NAMALWA (cell line): ENCODE measurements at places on chromosomes 1 and 21.

- no peak for DNase-seq
Observed at GRCh38 chr1:15386164-15386749, 23.4 kb upstream of the EFHD2 start.

- no peak for DNase-seq
Observed at GRCh38 chr1:117796226-117796625, 133.2 kb downstream of the GDAP2 start.

GRCh38 chr1:39701049-39701439, 9.8 kb upstream of the HPCAL4 start:
- no peak for DNase-seq

DNA sequence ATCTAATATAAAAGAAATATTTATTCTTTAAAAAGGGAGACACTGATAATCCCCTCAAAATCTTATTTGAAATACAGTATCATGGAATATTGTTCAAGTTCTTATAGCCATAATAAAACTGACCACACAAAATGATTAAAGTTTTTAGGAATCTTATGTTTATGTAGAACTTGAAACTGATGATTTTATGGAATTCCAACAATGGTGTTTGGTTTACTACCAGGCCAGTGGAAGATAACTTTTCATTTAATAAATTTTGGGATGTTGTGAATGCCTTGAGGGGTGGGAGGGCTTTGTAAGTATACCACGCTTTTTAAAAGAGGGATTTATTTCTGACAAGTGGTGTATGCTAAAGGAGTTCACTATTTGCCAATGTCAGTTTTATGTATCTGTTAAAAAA, 87.7 kb downstream of the RAB3GAP2 start:
- no peak for DNase-seq

DNA sequence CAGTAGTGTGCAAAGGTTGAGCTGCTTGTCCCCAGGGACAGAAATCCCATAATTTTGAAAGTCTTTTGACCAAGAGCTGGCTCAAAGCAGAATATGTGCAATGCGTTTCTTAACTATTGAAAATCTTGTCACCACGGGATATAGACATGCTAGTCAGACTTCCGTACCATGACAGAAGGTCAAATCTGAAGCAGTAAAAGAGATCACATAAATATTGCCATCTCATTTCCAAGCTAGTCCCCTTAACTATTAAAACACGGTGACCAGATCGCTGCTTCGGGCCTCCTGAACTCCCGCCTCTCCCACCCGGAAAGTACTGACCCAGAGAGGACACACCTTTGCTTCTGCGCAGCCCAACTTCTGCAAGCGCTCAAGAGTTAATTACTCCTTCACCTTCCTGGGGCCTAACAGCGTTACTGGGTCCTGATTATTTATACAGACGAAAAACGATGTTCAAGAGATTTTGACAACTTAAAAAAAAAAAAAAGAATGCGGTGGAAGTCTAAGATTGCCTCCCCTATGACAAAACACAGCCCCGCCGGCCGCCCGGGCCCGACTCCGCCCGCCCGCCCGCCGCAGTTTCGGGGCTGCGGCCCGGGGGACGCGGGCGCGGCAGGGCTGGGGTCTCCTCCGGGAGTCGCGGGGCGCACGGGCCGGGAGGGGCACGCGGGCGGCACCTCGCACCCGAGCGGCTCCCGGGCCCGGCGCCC, 692 bp downstream of the SORT1 start:
- DNase-seq: no peak

DNA sequence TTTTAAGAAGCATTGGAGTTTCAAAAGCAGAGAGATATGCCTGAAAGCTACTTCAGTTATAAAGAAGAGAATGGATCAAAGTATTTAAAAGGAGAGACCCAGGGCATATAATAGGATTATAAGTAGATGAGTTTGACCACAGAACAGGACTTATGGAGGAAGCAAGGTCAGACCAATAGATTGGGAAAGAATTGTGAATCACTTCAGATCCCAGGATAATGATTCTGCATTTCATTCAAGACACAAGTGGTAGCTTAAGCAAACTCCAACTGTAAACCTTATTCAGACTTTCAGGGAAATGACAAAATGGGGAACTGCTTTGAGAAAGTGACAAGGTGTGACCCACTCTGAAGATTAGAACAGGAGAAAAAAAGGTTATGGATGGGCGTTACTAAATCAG, 18.9 kb upstream of the OR10J5 start:
- no peak for DNase-seq

DNA sequence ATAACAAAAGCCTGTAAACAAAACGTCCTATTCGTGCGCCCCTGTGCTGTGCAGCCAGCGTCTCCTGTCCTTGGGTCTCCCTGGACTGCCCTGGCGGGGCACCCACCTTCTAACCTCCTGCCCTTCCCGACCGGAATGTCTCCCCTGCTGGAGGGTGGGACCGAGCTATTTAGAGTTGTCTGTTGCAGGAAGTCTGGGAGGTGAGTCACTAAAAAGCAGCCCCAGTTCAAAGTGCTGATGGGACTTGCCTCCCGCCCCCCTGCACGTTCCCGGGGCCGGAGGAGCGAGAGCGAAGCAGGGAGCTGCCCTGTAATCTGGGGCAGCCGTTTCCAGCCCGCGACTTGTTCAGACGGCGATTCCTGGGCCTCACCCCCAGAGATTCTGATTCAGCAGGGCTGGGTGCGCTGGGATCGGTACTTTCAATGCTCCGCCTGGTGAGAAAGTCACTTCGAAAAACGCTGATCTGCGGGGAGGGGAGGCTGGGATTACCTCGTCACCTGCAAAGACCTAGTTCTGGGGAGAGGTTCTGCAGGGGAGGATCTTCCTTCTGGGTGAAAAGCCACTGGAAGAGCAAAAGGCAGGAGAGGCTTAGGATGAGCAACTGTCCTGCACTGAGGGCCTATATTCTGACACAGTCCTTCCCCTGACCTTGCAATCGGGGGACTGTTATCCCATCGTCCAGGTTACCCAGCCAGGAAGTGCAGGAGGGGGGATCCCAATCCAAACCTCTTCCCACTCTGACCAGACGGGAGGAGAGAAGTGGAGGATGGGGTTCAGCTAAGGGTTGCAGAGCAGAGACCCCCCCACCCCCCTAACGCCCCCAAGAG, 1.2 kb upstream of the DHRS3 start:
- no peak for DNase-seq

DNA sequence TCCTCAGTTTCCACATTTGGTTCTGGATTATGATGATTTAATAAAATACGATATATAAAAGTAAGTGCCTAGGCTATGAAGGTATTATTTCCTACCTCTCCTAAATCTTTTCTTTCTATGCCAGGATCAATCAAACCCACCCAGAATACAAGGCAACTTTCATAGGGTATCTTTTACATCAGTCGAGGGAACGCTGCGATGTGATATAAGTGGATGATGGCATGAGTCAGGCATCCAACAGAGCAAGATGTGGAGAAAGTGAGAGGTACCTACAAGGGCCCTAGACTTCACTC, 781 bp downstream of the TTLL7 start:
- DNase-seq: peak; percentile 8

DNA sequence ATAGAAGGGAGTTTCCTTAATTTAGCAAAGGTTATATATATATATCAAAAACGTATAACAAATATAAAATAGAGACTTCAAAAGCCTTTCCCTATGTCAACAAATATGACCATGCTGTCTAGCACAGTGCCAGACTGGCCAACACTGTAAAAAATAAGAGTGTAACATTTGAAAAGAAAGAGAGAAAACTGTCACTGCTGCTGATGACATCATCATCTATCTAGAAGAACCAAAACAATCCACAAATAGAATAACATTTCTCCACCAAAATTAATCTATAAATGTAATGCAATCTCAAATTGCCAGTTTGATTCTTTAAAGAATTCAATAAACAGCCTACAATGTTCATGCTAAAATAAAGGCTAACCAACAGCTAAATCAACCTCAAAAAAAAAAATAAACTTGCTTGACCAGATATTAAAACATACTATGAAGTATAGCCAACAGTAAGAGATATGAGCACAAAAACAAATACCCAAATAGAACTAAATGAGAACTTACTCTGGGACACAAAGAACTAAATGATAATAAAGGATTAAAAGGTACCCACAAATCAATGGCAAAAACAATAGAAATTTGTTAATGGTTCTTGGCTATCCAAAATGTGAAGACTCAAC, 50.2 kb downstream of the ENAH start:
- peak; percentile 35 for DNase-seq

GRCh38 chr1:50822035-50822776, 137.9 kb downstream of the FAF1 start:
- DNase-seq: no peak

DNA sequence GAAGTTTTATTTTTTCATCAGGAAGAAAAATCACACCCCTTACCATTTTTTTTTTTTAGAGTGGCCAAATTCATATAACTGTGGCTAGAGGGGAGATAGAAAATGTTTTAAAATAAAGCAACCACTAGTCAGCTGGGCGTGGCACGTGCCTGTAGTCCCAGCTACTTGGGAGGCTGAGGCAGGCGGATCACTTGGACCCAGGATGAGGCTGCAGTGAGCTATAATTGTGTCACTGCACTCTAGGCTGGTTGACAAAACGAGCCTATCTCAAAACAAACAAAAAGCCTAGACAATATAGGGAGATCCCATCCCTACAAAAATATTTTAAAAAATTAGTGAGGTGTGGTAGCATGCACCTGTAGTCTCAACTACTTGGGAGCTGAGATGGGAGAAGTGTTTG, 14.8 kb upstream of the BECN2 start:
- DNase-seq: no peak

DNA sequence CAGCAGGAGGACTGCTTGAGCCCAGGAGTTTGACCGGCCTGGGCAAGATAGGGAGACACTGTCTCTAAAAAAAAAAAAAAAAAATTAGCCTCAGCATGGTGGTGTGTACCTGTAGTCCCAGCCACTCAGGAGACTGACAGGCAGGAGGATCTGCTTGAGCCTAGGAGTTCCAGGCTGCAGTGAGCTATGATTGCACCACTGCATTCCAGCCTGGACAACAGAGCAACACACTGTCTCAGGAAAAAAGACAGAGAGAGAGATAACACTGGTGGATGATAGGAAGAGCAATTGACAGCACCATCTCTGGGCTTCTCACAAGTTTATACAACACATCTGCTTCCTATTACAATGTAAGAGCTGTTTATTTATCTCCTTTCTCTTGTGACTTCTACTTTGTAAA, 2.4 kb upstream of the RNU11 start:
- DNase-seq: no peak

DNA sequence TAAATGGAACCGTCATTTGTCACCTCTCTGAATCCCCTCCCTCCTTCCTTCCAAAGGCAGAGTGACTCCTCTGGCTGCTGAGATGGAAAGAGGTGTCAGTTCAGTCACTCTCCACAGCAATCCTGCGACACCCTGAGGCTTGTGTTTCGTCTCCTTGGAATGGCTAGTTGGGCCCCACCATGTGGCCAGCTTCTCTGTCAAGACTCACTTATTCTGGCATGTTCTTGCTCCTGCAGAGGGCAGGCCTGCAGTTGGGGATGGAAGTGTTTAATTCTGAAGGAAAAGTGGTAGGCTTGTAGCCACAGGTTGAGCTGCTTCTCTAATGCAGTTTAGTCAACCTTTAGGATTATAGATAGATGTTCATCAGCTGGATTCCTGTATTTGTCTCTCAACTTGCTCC, 149.6 kb downstream of the LMO4 start:
- DNase-seq: no peak

GRCh38 chr1:91673613-91674012, 173.0 kb downstream of the CDC7 start:
- DNase-seq: no peak

DNA sequence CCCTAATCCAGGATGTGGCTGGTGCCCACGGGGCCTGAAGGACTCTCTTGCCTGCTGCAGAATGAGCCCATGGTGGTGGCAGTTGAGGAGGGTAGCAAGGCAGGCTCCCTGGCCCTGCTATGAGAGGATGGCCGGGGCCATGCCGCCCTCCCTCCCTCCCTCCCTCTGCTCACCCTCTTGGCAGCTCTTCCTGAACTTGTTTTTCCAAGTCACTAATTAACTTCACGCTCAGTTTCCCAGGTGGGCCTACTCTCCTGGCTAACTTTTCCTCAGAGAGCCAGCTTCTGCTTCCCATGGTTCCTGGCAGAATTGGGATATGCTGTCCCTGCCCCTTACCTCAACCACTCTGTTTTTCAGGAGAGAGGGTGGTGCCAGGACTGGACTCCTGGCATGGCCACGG, 10.2 kb downstream of the KCNC4 start:
- no peak for DNase-seq

DNA sequence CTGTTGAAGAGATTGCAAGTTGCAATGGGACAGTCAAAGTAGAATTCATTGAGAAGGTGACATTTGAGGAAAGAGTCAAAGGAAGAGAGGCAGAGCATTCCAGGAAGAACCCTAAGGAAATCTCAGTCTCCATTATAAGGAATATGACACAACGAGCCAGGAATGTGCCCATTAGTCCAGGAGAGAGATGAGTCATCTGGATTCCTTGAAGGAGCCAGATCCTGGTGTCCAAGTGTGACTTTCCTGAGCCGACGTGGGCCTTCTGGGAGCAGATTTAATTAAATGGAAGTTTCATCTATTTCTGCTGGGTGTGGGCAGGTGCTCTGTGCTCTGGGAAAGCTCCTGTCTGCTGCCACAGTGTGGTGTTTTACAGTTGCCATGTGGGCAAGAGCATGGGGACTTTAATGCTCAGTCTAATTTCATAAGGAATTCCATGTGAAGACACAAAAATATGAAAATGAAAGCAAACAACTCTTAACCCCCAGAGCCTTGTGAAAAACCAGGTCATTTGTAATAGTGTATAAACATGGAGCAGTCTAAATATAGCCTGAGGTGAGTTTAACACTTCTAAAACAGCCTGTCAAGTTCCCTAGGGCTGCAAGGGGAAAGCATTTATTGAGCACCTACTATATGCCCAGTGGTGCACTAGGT, 111.4 kb upstream of the ARTN start:
- DNase-seq: no peak

GRCh38 chr1:65059930-65060538, 88.0 kb upstream of the AK4 start:
- DNase-seq: peak; percentile 63

GRCh38 chr21:26717146-26717739, 128.0 kb downstream of the ADAMTS1 start:
- DNase-seq: peak; percentile 38

- DNase-seq: no peak
Observed at GRCh38 chr1:39122056-39122455, 82.4 kb upstream of the MACF1 start.

DNA sequence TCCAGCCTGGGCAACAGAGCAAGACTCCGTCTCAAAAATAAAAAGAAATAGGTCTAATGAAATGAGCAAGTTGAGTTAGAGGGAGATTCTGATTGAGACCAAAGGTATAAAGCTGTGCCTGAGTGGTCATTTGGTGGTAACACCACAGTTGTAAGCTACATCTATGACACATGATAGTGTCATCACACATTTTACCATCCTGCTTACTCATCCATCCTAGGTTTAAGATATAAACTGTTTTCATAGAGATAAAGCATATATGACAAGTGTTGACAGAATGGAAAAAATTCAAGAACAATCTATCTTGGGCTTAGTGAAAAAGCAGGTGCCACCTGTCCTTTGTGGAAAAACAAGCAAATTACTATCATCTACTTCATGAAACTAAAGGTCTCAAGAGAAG, 7.1 kb upstream of the CFAP141 start:
- DNase-seq: no peak

DNA sequence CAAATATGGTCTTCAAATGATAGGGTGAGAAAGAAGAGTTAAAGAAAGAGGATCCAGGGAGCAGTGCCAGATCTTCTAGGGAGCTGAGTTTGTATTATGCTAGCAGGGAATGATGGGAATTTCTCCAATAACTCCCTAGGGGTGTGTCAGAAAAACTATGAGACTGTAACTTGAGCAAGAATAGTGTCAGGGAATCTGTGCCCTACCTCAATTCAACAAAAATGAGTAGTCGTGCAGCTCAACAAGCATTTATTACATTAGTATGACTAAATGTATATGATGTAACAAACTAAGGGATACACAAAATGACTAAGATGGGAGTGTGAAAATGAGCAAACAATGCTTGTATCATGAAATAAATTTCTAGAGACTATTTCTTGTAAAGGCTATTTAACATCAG, 24.2 kb downstream of the SPAG17 start:
- DNase-seq: no peak
